DMS79 (cell line): ENCODE measurements at places on chromosomes 2 and 18.
A peak's percentile ranks its signal among the peaks of the same experiment; 100 is the strongest.

- DNase-seq = no peak
These were observed 49.4 kb upstream of the KCNF1 start for GRCh38 chr2:10862330-10862729.

DNA sequence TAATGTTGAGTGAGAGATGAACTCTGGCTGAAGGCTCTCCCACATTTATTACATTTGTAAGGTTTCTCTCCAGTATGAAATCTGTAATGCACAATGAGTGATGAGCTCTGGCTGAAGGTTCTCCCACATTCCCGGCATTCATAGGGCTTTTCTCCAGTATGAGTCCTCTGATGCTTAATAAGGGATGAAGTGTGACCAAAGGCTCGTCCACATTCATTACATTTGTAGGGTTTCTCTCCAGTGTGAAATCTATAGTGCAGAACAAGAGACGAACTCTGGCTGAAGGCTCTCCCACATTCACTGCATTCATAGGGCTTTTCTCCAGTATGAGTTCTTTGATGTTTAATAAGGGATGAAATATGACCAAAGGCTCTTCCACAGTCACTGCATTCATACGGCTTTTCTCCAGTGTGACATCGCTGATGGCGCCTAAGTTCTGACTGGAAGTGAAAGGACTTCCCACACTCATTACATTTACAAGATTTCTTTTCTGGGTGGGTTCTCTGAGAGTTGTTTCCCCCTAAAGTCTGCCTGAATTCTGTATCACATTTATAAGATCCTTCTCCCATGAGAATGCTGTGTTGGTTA lies 10.2 kb downstream of the ZNF514 start:
- DNase-seq = no peak

- no peak for DNase-seq
These were observed 60.9 kb upstream of the ACAA2 start for GRCh38 chr18:49874238-49874637.

DNA sequence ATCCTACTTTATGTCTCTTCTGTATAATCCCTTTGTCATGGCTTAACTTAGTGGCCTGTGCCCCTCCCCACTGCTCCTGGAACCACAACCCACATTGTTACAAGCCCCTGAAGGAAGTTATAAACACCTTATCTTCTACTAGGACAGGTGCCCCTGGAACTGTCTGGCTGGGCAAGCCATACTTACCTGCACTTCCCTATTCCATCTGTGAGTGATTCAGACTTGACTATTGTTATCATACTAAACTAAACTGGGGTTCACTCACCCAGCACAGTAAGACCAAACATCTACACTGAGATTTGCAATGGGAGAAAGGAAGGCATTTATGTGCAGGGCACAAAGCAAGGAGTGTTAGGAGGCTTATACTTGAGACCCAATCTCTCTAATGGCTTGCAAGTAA lies 3.7 kb upstream of the UGT1A6 start:
- no peak for DNase-seq

DNA sequence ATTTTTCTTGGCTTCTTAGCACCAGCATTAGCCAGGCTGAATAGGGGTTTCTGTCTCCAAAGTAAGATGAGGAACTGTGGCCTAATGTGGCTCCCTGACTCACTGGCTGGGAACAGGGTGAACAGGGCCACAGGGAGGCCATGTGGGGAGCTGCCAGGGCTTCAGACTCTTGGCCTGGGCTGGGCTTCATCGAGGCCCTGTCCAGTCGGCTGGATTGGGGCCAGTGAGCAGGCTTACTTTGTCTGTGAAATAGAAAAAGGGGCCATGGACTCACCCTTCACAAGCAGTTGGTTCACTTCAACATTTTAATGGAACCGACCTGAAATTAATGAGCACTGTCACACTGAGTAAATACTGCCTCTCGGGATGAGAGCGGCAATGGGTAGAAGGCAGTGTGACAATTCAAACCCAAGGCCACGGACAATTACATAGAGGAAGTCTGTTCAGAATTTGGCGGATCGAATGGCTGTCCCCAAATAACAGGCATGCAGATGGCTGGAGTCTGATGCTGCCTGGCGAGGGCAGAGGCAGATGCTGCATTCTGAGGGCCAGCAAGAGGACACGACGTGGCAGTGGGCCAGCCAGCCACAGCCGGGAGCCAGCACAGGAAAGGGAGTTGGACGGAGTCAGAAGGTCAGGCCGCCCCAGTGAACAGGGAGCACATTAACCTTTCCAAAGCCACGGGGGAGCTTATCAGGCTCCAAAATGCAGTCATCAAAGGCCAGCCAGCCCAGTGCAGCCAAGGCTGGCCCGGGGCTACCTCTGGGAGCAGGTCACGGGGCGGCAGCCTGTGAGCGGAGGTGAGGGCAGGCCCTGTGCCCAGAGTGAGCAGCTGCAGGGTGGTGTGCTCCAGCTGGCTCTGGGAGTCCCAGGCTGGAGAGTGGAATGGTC lies 146.6 kb upstream of the REV1 start:
- DNase-seq = no peak

- DNase-seq = no peak
These were observed 134.1 kb upstream of the CXCR4 start for GRCh38 chr2:136251885-136252585.

DNA sequence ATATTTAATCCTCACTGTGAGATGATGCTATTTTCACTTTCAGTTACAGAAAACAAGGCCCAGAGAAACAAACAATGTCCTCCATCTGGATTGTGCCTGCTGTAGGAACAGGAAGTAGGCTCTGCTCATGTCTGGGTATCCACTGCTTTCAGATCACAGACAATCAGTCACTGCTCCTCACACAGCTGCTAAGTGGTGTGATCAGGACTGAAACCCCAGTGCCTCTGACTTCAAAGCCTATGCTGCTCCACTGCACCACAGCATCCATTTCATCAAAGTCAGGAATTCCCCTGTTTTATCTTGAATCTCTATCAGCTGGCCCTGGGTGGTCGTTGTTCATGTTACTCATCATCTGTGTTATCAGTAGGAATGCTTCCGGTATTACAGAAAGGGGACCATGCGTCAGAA lies 303.8 kb upstream of the TRIB2 start:
- no peak for DNase-seq

GRCh38 chr2:236075802-236076201 lies 92.4 kb downstream of the GBX2 start:
- no peak for DNase-seq

DNA sequence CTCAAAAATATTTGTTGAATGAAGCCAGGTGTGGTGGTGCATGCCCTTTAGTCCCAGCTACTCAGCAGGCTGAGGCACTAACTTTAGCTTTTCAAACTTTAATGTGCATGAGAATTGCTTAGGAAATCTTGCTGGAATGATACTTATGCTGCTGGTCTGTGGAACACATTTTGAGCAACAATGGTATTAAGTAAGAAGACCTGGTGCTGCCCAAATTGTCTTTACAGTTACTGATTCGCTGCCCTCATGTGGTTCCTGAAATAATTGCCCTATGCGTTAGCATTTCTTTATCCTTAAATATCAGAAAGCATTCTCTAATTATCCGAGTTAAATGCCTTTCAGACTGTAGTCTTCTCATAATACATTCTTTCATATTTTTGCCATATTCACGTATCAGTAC lies 76.0 kb upstream of the SESTD1 start:
- DNase-seq = no peak

DNA sequence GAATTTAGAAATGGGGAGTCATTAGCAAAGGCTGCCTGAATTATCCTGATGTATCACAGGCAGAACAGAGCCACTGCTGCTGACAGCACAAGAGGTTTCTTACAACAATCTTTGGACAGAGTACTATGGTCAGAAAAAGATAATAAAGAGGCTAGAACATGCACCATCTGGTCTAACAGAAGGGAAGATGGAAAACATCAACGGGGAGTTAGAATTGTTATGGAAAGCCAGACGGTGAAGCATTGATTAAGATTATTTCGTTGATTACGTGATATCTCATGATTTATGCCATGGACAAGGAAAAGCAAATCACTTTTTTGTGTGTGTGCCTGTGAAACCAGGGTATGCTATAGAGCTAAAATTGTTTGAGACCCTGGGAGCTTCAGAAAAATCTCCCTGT lies 409.4 kb upstream of the ETAA1 start:
- no peak for DNase-seq

GRCh38 chr2:26457251-26457666 lies 20.7 kb downstream of the OTOF start:
- DNase-seq = peak; percentile 46

GRCh38 chr2:85134896-85135659 lies 1.9 kb downstream of the TCF7L1 start:
- no peak for DNase-seq

DNA sequence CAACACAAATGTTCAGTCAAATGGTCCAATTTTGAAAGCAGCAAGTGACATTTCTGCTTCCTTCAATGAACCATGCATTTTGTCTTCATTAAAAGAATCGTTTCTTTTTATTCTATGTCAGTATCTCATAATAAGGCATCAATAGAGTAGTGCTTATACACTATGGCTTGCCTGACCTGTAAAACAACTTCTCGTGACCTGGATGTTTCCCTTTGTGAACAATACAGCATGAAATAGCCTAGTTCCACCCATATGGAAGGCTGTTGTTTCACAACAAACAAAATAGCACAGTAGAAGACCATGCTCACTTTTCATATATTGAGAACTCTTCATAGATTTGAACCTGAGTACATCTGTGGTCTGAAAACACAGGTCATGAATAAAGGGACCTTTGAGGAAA lies 104.3 kb upstream of the PIK3C3 start:
- DNase-seq = no peak

DNA sequence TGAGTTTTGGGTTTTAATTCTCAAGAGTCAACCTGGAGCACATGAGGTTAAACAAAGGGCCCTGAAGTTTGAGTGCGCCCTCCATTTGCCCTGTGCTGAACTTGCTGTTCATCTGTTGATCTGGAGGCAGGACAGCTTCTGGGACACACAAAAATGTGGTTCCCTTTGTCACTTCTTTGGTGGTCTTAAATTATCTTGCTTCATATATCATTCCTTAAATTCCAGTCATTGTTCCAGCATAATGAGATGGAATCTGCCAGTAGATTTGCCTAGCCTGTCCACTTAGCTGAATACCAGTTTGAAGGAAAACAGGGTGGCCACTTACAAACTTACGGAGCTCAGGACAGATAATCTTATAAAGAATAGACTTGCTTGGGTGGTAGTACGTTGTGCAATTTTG lies 916 bp downstream of the CETN1 start:
- no peak for DNase-seq

DNA sequence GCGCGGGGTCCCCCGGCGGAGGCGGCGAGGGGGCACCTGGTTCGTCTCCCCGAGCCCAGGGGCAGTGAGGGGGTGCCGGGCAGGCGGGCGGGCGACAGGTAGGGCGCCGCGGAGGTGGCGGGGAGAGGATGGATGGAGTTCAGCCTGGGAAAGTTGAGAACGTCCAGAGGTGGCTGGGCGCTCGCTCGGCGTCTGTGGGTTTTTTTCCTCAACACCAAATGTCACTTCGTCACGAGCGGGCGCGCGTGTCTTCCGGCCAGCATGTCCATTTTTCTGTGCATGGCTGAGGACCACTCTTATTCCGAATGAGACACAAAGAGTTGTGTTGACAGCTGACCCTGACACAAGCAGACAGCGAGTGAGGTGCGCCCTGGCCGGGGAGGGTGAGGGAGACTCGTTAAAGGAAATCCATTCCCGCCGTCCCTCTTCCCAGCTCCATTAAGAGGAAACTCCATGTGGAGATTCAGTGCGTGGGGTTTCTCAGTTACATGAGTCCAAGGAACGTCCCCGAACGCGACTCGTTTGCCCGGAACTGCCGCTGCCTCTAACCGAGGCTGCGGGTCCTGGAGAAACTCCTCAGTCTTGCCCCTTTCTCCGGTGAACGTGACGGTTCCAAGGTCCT lies 859 bp downstream of the GREB1L start:
- no peak for DNase-seq

- DNase-seq = no peak
These were observed 10.6 kb downstream of the DNAJB2 start for GRCh38 chr2:219289537-219290361.

- no peak for DNase-seq
These were observed 477.7 kb downstream of the TNS1 start for GRCh38 chr2:217525076-217525475.

DNA sequence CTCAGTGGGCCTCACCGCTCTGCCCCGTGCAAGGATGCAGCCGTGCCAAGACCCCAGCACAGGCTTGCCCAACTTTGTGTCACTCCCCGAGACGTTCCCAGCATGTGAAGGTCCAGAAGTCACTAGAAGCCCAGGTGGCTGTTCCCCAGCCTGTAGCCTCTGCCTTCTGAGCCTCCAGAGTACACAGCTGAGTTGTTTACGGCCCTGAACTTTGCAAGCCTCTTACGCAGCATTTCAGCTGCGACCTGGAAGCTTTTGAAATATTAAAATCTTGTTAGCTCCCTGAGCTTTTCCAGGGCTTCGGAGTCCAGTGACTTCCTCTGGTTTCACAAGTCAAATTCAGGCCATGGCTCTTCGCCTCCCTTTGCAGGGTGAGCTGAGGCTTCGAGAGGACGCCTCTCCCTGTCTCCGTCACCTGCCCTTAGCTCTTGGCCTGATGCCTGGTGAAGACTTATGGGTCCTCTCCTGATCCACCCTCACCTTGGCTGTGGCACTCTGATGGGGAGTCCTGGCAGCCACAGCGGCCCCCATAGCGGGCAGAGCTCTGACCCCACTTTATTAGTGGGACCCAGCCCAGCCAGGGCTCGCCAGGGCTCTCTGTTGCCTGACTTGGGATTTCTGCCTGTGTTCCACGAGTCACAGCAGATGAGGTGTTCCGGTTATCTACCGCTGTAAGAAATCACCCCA lies 76.5 kb upstream of the HPCAL1 start:
- DNase-seq = peak; percentile 42

- peak; percentile 1 for DNase-seq
These were observed 160.7 kb upstream of the NT5C1B start for GRCh38 chr2:18749912-18750526.

DNA sequence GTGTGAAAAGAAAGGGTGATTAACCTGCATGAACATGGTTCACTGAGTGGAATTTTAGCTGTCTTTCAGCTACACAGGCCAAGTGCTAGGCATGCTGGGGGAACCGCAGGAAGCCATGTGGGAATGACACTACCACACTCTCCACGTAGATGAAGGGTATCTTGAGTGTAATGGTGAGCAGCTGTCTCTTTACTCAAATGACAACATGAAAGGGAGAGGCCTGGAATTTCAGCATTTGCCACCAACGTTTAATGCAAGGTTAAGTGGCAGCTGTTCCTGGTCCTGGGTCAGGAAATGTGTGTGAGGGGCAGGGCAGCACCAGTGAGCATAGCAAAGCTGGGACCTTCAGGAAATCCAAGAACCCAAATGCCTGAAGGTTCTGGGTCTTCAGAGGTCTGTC lies 588.4 kb downstream of the SLC4A3 start:
- no peak for DNase-seq

- no peak for DNase-seq
These were observed 93.9 kb downstream of the FARSB start for GRCh38 chr2:222561817-222562645.

GRCh38 chr2:61726456-61727209 lies 127.2 kb downstream of the FAM161A start:
- no peak for DNase-seq

DNA sequence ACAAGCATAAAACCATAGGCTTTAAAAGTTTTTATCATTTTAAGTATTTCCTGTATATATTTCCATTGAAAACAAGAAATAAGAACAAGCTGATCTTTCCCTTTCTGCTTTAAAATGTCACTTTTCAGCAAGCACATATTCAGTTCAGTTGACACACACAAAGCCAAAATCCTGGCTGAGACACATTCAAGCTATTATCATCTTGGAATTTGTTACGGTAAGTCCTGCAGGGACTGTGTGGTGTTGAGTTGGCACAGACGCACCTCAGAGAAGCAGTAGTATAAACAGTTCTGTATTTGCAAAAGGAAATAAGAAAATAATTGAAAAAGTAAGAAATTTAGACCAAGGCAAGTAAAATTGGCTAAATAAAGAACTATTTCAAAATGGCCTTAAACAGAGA lies 10.4 kb upstream of the DAW1 start:
- DNase-seq = no peak

GRCh38 chr2:68915393-68915792 lies 37.3 kb downstream of the GKN2 start:
- no peak for DNase-seq
